ENCODE measurements at places on chromosomes 6 and 20.

- no peak for DNase-seq
Observed at GRCh38 chr20:57161478-57162361, 104.7 kb downstream of the BMP7 start.

- DNase-seq: no peak
Observed at GRCh38 chr6:169852504-169853195, 101.2 kb downstream of the ERMARD start.

- DNase-seq: no peak
Observed at GRCh38 chr20:32282461-32282860, 5.0 kb downstream of the KIF3B start.

- no peak for DNase-seq
Observed at GRCh38 chr6:124203101-124203811, 399.6 kb downstream of the NKAIN2 start.

DNA sequence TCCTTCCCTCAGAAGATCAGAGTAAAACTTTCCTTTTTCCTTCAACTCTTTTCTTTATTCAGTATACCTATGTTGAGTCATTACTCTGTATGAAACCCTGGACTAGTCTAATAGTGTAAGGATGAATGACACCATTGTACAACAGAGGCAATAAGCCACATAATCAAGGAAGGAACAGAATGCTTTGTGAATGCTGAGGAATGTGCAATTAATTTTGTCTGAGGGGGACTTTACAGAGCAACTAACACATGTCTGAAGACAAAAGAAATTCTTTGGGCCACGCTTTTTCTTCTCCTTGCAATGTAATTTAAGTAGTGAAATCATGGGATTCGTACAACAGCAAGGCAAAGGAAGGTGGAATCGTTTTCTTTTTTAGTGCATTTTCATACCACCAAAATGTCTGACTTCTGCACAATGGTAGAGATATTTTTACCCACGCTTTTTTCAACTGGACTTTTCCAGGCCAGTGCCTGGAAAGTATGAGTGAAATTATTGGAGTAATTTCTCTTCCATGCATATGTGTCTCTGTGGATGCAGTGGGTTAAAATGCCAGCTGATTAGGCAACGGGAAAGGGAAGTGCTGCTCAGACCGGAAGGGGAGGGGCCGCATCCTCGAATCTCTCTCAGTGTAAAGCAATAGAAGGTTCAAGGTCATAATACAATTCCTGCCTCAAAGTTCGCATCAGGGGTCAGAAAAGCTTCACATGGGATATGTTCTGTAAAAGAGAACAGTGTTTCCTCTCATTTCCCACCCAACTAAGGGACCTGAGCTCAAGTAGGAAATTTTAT, 89.9 kb upstream of the MTHFD1L start:
- no peak for DNase-seq

- no peak for DNase-seq
Observed at GRCh38 chr20:58659841-58660240, 8.8 kb downstream of the STX16 start.

DNA sequence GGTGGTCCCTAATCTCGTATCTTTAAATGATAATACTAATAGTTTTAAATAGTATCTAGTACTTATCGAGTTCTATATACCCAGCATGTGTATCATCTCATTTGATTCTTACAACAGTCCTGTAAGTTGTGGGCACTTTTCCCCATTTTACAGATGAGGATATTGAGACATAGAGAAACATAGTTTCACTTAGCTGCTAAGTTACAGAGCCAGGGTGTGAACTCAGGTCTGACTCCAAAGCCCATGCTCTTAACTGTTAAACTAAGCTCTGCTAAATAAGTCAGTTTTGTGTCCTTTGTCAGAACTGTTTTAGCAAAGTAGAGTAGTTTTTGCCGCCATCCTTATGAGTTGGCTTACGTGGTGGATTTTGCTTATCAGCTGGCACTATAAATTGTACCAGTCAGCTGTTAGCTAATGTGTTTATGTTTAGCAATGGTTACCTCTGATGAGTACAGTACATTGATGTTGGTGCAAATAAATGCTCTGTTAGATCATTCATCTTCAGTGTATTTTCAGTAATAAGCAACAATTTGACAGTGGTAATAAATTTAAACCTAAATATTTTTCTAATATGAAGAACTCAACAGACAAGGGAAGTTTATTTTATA, 12.1 kb downstream of the OGFRL1 start:
- no peak for DNase-seq

- DNase-seq: no peak
Observed at GRCh38 chr6:109738255-109738654, 47.2 kb downstream of the FIG4 start.

DNA sequence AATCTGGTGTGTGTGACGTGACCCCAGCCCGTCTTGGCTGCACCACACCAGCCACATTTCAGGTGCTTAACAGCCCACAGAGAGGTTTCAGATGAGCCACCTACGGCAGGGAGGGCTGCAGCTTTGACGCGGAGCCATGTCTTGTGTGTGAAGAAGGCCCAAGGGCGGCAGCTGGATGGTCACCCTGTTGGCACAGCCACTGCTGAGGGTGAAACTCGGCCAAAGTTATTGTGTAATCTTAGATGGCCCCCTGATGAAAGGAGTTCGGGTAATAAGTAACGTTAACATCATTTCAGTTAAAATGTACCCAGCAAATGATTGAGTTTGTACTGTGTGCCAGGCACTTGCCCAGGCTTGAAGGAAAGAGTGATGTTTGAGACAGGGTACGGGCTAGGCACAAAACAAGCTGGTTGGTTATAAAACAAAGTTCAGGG, 97.2 kb downstream of the SSR1 start:
- DNase-seq: no peak

GRCh38 chr20:266596-267562, 9.4 kb downstream of the DEFB132 start:
- peak; percentile 88 for DNase-seq

DNA sequence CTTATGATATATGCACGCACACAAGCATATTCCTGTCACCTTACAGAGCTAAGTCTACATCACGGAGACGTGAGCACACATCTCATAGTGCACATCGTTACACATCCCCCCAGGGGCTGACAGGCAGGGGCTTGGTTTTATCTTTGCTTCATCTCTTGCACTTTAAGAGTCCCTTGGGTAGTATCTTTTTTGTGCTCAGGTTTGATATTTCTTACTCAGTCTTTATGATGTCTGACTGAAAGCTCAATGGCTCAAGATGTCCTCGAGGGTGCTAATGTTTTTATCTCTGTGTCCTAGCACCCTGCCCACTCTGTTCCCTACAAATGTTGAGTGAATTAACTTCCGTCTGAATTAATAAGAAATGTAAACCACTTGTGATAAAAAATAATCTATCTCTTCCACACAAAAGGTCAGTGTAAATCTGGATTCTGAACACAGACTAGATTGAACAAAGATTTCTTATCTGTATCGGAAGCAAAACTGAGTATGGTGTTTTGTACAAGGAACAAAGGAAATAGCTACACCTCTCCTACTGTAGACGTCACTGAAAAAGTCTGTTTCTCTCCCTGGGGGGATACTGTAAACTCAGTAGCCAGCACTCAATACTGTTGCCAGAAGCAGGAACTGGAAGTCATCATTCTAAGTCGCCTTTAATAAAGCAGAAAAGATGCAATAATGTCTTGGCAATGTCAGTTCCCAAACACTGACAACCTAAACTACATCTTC, 195.1 kb downstream of the PRKN start:
- no peak for DNase-seq

DNA sequence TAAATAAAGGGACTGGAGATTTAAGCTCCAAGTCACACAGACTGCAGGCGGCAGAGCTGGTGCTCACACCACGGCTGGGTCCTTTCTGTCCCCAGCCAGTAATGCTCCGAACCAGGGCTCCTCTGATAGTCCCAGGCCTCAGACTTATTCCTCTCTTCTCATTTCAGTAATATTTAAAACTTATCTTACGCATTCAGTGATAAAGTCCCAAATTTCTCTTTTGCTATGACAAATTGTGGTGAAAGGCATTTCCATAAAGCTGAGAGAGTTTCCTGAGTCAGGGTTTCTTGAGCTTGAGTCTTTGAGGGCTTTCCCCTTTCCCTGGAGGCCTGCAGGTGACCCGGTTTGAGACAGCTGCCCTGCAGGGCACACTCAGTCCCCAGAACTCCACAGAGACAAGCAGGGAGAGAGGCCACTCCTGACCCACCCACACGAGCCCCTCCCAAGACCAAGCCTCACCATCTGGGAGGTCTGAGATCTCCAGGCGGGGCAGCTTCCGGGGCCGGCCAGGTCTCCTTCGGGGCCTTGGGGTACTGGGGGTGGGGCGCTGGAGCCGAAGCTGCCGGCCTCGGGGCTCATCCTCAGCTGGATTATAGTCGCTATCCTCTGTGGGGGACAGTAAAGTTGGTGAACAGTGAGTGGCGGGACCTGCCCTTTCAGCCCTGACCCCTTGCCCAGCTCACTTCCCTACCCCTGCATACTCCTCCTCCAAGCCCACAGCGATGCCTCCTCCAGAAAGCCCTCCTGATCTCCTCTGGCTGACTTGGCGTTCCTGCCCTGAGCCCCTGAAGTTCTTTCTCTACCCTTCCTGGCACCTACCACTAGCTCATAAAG, 6.6 kb downstream of the ZNF335 start:
- DNase-seq: no peak

- no peak for DNase-seq
Observed at GRCh38 chr6:33641602-33642001, 20.5 kb downstream of the ITPR3 start.

GRCh38 chr6:118784641-118785164, 109.2 kb upstream of the ASF1A start:
- DNase-seq: no peak

DNA sequence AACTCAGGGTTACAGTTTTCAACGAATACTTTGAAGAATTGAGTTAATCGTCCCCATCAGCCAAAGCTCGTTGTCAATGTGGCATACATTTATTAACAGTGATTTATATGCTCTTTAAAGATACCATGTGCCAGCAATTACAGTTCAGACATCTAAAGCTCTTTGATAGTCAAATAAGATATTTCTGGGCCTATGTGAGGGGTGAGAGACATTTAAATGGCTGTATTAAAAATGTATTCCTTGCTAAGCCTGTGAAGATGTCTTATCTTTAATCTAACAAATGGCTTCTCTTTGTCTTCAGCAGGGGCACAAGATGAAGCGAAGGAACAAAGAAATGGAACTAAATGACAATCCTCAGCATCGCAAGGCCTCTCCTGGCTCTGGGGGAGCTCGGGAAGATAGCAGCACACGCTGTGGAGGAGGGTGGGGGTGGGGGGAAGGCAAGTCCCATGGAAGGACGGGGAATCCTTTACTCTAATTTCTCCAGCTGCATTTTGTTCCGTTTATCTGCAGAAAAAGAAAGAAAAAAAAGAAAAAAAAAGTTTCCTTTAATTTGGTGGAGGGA, 523.6 kb downstream of the KIF16B start:
- peak; percentile 18 for DNase-seq

DNA sequence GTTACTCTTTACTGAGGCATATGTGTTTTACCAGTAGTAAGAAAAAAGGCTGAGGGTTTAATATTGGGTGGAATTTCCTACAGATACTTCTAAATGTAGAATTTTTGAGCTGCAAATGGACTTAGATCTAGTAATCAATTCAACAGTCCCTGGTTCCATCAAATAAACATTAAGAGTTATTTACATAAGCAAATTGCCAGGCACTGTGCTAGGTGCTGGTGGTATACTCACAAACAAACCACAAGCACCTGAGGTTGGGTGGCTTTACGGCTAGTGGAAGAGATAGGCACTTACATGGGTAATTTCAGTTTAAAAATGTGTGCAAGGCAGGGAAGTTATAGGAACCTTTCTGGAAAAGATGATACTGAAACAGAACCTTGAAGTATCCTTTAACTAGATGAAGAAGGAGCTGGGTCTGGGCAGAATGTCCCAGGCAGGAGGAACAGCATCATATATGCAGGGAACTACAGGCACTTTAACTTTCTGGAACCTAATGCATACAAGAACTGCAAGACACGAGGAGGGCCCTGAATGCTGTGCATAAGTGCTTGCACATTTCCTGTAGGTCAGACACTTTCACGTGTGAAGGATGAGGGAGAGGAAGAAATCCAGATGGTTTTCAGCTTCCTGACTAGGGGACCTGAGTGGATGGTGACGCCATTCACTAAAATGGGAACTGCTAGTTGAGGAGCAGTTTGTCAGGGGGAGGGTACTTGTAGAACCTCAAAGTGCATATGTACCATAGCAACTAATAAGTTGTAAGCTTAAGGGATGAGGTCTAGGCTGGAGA, 4.5 kb downstream of the CCN6 start:
- no peak for DNase-seq

GRCh38 chr6:50691814-50692495, 21.4 kb upstream of the TFAP2D start:
- DNase-seq: no peak

- DNase-seq: peak; percentile 2
Observed at GRCh38 chr20:19828232-19828631, 70.2 kb downstream of the RIN2 start.

GRCh38 chr6:54070025-54070424, 41.2 kb upstream of the MLIP start:
- no peak for DNase-seq

- no peak for DNase-seq
Observed at GRCh38 chr6:161804838-161805237, 531.0 kb upstream of the AGPAT4 start.

GRCh38 chr6:159594750-159595117, 98.3 kb downstream of the SOD2 start:
- DNase-seq: no peak

DNA sequence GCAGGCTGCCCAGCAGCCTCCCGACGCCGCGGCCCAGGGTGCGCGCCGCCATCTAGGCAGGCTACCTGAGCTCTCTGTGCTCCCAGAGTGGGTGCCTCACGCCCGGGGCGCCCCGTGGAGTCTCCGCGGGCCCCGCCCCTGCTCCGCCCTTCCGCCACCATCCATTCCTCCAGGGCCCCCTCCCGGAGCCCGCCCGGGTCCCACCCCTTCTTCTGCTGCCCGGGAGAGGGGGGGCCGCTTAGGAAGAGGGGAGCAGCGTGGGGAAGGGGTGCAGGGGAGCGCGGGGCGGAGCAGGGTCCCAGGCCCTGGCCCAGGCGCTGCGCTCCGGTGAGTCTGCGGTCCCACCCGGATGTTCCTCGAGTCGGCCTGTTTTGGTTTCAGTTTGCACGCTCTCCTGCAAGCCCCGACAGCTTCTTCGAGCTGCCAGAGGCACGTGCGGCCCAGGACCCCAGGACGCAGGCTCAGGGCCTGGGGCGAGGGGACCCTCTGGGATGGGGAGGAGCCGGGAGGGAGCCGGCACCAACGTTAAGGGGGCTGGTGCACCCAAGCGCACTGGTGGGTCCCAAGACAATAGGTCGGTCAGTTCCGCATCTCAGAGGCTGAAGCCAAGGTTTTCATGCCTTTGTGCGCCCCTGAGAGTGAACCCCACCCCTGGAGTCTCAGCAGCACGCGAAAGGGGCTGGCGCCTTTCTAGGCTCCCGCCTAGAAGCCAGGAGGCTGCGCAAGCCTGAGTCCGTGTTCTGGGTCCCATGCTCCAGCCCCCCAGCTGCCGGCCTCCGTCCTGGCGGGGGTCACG, at the start of gene ACSS1:
Gene ACSS1 (minus strand): TSS at position 89 of the 796 bp plus-strand sequence. CDS start 37 bp downstream, at position 52.
- no peak for DNase-seq

DNA sequence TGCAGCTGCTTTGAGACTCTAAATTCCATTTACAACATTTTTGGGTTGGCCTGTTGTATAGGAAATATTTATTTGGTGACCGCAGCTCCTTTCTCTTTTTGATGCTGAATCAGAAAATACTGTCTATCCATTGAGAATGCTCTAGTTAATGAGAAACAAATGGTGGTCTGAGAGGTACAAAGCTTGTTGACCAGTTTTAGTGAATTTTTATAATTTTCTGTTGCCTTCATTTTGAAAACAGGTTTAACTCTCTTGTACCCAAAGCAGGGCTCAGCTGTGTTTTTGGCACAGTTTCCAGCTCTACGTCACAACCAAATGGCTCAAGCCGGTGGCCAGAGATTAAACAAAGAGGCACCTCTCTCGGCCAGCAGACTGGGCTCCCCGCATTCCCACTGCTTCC, 113.2 kb downstream of the FNDC1 start:
- DNase-seq: no peak

Measured in NCI-H2227 treated with DMSO at 0.1 percent for 48 hours (cell line).